ENCODE measurements at places on chromosomes 4 and X. TPM values are rescaled to one million over a fixed set of nuclear protein-coding genes. Genes with fewer than 3 reads are reported as not detected.

NDST4 gene
- not detected for polyA plus RNA-seq

CENPE gene
- polyA plus RNA-seq: not detected

PRR32 gene
- not detected for polyA plus RNA-seq

TEX13B gene
- polyA plus RNA-seq: not detected

SORBS2 gene
- not detected for polyA plus RNA-seq

PPEF2 gene
- polyA plus RNA-seq: not detected

ETDA gene
- not detected for polyA plus RNA-seq

PFKFB1 gene
- polyA plus RNA-seq: not detected

SSX1 gene
- polyA plus RNA-seq: not detected

MAGED4 gene
- 0.37 TPM for polyA plus RNA-seq

DCAF12L1 gene
- not detected for polyA plus RNA-seq

USP51 gene
- polyA plus RNA-seq: not detected

SRPX2 gene
- polyA plus RNA-seq: not detected
